ENCODE measurements at places on chromosomes 11 and 22.
A peak's percentile ranks its signal among the peaks of the same experiment; 100 is the strongest.

DNA sequence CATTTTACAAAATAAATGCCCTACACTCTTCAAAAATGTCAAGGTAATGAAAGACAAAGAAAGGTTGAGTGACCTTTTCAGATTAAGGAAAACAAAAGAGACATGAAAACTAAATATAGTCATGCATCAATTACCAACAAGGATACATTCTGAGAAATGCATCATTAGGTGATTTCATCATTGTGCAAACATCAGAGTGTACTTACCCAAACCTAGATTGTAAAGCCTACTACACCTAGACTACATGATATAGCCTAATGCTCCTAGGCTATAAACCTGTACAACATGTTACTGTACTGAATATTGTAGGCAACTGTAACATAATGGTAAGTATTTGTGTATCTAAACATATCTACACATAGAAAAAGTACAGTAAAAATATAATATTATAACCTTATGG lies 26.7 kb downstream of the INTS4 start:
- no peak for DNase-seq

- DNase-seq: peak; percentile 67
These were observed 33.8 kb downstream of the ZNF202 start for GRCh38 chr11:123707606-123708205.

DNA sequence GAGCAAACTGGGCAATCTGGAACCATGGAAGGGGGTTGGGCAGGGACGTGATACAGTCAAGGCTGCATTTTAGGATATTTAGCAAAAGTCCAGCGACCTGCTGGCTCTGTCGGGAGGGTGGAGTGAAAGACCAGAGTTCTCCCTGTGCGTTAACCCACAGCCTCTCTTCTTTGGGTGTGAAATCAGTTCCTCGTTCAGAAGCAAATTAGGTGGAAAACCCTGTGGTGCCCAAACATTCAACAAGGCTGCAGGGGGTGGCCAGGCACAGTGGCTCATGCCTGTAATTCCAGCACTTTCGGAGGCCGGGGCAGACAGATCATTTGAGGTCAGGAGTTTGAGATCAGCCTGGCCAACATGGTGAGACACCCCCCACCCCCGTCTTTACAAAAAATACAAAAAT lies 5.9 kb downstream of the TMEM151A start:
- no peak for DNase-seq

DNA sequence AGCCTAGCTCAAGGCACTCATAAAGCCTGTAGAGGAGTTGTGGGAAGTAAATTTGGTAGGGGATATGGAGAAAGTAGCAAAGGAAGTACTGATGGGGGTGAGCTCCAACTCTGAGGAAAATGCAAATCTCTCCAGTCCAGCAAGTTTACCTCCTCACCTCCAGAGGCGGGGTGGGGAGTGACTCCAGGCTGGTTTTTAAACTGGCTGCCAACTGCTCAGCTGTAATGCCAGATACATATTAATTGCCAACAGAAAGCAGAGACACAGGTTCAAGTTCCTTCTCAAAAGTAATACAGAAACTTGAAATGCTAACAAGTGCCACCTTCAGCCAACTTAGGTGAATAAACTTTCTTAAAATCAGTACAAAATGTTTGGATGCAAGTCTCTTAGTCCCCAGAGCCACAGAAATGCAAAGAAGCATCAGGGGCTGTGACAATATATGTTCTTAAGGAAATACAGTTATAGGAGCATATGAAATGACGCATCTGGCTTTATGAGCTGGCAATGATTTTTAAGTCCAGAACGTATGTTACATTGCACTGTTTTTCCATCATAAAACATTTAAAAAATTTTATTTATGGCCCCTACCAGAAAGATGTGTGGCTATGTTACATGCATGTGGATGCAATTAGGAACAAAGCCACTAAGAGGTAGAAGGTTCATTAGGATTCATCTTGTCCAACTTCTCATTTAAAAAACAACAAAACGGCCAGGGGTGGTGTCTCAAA lies 436.4 kb upstream of the CCDC90B start:
- DNase-seq: no peak

GRCh38 chr22:44398856-44399837 lies 86.4 kb upstream of the SHISAL1 start:
- DNase-seq: no peak

DNA sequence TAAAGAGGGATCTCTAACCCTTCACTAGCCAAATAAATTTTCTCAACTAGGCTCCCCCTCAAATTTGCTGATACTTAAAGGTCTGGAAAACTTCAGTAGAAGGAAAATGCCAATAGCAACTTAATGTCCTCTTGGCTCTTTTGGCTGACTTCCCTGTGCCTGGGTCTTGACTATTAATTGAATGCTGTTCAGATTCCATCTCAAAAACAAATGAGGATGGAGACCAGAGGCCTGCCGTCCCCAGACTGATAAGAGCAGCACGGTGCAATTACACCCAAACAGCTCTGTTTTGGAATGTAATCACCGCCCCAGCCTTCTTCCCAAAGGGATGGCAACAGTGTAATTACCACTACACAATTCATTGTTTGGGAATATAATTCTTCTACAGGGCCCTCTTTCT lies 89.3 kb upstream of the CHRM4 start:
- no peak for DNase-seq

DNA sequence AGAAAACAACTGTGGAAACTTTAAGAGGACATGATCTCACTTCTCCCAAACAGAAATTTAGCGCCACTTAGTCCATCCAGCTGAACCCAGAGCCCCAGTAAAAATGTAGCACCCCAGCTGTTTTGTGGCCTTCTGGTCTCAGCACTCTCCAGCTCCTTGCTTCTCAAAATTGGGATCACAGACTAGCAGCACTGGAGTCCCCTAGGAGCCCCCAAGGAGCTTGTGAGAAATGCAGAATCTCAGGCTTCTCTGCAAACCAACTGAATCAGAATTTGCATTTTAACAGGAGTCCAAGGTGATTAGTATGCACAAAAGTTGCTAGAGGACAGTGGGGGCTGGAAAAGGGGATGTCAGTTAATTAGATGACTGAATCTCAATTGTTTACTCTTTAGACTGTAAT lies 89.8 kb upstream of the FIBIN start:
- DNase-seq: no peak

- no peak for DNase-seq
These were observed 118.3 kb upstream of the LMO1 start for GRCh38 chr11:8381871-8382396.

DNA sequence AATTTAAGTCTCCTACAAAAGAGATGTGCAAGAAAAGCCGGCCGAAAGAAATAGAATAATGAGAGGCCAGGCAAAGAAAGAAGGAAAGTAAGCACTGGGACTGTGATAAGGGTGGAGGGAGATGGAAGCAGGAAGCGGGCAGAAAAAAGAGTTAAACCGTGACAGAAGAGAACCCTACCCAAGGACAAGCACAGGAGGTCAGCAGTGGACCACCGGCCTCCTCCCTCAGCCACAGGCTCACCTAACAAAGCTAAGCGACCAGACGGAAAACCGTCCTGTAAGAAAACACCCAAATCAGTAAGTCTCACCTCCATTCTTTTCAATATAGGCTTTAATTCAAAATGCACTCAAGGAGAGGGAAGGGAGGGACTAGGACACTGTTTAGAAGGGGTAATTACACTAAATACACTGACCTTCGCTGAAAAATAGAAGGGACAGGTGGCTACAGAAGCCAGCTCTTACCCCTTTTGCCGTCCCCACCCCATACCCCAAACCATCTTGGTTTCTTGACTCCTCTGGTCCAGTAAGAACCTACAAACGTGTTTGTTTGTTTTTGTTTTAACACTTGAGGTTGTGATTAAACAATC lies 1.9 kb downstream of the FAM181B start:
- no peak for DNase-seq

GRCh38 chr11:57402188-57403002 lies 11.9 kb upstream of the PRG2 start:
- DNase-seq: no peak

DNA sequence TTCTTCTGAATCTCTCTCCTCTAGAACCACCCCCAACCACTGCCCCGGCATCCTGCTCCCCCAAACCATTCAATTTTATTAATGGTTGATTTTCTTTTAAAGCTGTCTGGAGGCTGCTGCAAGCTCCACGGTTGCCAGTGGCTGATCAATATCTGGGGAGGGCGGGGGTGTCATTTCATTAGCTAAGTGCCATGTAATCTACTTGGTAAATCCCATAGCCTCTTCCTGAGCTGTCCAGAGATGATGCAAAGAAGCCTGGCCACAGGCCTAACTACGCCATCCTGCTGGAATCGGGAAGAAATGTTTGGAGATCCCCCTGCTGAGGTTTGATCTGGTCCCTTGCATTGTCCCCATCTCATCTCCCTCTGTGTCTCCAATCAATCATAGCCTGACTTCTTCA lies 440.1 kb downstream of the MIAT start:
- no peak for DNase-seq

DNA sequence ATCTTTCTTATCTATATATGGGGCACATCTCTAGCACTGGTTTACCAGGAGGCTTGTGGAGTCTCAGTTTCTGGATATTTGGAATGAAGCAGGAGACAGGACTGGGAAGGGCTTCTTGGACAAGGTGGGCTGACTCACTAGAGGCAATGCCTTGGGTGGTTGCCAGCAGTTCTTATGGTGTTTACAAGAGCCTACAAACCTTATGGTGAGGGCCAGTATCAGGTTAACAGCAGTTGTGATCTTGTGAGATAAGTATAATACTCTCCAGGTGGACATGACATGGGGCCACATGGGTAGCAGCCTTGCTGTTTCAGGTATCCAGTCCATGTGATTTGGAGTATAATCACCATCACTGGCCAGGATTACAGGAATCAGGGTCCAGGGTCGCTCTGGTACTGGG lies 10.2 kb downstream of the FUT4 start:
- DNase-seq: no peak

DNA sequence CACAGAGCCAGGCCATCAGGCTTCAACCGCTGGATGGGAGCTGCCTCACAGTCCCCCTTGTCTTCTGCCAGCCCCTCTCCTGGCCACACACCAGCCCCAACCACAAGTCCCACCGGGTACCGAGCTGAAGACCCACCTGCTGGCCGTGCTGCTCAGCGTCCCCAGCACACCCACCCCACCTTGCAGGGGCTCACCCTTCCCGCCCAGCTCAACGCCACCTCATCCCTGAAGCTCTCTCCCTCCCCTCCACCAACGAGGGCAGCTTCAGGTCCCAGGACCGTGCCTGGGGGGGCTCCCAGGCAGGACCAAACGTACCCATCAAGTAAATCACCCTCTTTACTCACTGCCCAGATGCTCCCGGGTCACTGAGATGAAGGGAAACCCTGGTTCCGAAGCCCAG lies 141.0 kb downstream of the CRYBB2 start:
- no peak for DNase-seq

GRCh38 chr11:76795290-76795935 lies 12.3 kb downstream of the TSKU start:
- no peak for DNase-seq

GRCh38 chr11:61507962-61508861 lies at the start of gene LRRC10B:
LRRC10B (plus strand) TSS chr11:61508749; CDS start chr11:61508999, 250 bp downstream.
- no peak for DNase-seq

- DNase-seq: no peak
These were observed 1676.0 kb upstream of the RAG2 start for GRCh38 chr11:38274031-38274430.

DNA sequence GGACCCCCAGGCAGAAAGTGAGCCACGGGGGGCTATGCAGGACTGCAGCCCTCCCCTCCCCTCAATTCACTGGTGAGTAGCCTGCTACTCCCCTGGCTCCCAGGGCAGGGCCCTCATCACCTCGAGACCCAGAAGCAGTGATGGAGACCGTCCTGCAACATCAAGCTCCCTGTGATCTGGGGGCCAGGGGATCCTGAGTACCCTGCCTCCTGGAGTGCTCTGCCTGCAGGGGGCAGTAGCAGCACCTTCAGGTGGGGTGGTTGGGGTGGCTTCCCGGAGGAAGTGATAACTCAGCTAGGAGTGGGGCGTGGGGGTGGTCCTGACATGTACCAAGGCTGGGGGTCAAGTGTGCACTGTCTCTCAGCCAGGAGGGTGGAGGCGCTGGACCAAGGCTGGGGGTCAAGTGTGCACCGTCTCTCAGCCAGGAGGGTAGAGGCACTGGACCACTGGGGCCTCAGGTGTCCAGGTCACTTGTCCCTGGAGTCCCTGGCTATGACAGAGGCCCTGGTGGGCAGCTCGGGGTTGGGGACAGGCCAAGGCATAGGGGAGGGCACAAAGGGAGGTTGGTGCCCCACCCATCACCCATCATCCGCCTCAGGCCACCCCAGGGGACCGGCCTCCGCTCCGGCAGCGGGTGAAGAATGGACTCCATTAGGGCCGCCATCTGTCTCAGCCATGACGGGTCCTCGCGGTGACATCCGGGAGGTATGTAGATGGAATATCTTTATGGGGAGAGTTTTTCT lies 9.4 kb downstream of the RTN4R start:
- no peak for DNase-seq

DNA sequence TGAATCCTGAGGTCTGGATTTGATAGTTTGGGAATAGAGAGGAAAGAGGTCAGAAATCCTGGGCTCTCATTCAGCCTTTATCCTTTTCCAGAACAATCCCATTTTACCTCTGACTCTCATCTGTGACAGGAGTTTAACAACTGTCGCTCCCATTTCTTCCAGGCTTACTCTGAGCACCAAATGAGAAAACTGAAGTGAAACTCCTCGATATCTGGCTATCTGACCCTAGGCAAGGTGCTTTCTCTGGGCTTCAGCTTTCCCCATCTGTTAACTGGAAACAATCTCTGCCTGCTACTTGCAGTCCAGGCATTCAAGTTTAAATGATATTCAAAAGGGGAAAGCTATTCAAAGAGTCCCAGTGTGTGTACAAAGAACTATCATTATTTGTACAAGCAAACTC lies 50.1 kb downstream of the NRXN2 start:
- no peak for DNase-seq

DNA sequence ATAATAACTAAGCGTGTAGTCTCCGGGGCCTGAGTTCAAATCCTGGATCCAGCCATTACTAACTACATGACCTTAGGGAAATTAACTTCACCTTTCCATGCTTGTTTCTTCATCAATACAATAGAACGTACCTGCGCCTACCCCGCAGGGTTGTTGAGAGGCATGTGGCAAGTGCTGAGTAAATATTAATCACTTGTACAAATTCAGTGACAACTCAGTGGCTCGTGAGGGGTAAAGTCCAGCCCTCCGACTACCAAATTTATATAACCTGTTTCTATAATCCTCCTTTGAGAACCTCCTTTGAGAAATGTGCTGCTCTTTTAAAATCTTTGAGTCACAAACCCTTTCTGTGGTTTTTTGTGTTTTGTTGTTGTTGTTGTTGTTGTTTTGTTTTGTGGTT lies 49.8 kb downstream of the FEZ1 start:
- DNase-seq: no peak

Data from anterior cingulate cortex (tissue), 58 donors.